ENCODE measurements at places on chromosomes 16 and 17.

DNA sequence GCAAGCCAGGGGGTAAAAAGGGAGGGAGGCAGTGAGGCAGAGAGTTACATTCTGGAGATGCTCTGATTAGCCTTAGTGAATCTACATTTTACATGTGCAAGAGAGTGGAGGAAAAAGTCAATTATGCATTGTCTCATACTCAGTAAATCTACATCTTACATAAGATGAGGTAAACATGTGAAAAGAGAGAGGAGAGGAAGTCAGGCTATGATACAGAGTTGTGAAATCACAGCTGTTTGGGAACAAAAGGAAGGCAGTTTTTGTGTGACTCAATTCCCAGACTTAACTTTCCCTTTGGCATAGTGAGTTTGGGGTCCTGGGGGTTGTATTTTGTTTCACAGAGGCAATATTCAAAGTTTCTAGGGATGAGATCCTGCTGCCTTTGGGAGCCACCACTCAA, 67.8 kb downstream of the GP2 start:
- no peak for DNase-seq

- DNase-seq = no peak
These were observed 9.5 kb downstream of the CD300LB start for GRCh38 chr17:74521701-74522201.

- peak; percentile 14 for DNase-seq
These were observed 219.4 kb downstream of the MAF start for GRCh38 chr16:79380995-79381602.

DNA sequence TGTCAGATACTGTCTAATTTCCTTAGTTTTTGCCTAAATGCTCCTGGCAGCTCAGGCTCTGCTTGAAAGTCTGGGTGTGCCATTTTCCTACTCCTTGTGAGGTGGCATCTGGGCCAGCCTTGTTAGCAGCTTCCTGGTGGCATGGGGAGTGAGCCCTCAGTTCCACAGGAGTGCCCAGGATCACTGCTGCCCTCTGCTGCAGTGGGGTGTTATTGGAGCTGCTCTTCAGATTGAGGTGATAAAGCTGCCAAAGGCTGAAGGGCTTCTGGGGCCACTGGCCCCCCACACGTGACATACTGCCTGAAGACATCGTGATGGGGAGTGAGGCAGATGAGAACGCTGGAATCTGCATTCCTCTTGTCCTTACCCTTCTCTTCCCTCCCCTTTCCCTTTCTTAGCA, 27.4 kb downstream of the CEP95 start:
- DNase-seq = no peak

- no peak for DNase-seq
These were observed 300.0 kb downstream of the SNX29 start for GRCh38 chr16:12276576-12276975.

- no peak for DNase-seq
These were observed 29.2 kb downstream of the DCAKD start for GRCh38 chr17:45022288-45022648.

- DNase-seq = no peak
These were observed 18.0 kb upstream of the NDRG4 start for GRCh38 chr16:58481931-58482330.
